ENCODE measurements at places on chromosomes 5 and 9.

GRCh38 chr5:172868436-172868923, 34.4 kb downstream of the ERGIC1 start:
- DNase-seq = peak; percentile 94

DNA sequence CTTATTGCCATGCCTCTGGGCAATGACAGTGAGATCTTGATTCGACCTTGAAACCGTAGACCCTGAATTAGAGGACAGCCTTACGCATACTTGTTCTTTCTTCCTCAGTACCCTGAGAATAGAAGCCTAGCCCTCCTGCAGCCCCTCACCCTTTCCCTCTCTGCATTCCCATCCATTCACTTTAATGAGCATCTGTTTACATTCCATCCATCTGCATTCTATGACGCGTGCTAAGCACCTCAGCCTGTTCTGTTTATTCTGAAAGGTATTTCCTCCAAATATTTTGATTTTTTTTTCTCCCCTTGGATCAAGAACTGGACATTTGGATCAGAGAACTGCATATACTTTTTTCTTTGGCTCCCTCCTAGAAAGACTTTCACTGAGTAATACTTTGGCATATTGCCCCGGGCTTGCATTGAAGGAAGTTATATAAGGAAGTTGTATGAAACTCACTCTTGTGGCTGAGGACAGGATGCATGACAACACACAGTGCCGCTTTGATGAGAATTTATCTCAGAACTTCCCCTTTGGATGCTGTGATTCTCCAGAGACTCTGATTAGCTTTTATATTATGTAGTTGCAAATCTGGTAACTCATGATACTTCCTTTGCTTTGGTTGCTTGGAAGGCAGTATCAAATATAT, 15.7 kb downstream of the TMEM8B start:
- DNase-seq = peak; percentile 31

GRCh38 chr9:36332006-36332405, 68.1 kb downstream of the RNF38 start:
- no peak for DNase-seq

DNA sequence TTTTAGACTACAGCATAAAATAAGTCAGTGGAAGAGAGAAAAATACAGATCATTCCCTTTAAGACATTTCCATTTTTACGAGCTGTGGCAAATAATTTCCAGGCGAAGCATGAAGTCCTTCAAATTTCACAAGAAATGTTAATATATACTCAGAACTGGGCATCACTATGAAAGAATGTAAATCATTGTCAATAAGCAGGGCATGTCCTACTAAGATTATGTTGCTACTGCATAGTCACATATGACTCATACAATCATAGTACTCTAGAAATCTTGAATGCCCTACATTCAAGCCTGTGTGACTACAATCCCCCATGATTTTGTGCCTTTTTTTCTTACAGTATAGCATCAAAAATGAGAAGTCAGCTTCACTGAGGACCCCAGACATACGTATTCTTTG, 485.2 kb upstream of the FTMT start:
- DNase-seq = peak; percentile 39

- no peak for DNase-seq
Measured at GRCh38 chr5:75242067-75242466, 5.4 kb upstream of the ANKRD31 start.

DNA sequence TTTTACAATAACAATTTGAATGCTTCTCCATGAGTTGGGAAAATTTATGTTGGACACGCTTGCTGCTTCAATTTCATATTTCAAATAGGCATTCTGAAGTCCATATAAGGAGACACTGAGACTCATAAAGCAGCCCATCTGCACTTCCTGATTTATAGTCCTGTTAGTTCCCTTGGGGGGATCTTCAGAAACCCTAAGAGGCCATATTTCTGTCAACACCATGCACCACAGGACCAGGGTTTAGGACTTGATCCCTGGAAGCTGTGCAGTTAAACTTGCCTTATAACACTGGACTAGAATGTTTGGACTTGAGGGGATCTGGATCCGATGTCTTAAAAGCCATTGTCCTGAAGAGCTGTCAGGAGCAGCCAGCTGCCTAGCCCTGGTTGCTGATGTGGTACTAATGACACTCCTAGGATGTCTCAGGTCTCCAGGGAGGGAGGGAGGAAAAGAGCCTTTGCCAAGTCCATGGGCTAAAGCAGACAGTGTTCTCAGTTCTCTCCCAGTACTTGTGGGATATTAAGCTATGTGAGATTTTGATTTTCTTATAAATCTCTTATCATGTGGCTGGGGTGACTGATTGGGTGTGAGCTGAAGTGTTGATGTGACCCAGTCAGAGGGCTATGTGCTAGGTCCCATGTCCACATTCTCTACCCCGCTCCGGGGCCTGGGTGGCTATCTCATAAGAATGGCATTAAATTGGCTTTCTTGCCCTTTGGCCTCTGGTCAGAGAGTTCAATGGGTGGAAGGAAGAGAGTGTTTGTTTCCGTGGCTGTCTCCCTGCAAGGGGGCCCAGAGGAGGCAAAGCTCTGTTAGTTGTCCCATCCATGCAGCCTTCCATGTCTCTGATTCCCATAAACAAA, 399.8 kb downstream of the OSTF1 start:
- DNase-seq = no peak

DNA sequence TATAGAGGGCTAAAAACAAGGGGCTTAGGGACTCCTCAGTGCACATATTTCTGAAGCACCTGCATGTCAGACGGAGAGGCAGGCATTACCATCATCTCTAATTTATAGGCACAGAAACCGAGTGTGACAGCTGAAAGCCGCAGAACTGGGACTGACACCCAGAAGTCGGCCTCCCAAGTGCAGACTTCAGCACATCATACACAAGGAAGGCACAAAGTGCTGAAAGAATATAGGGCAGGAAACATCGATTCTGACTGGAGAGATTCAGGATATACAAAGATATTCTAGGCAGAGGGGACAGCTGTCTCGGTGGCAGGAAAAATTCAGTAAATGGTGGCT, 11.2 kb downstream of the MRPS27 start:
- DNase-seq = no peak

- DNase-seq = no peak
Measured at GRCh38 chr9:137975527-137975913, 97.9 kb downstream of the CACNA1B start.

DNA sequence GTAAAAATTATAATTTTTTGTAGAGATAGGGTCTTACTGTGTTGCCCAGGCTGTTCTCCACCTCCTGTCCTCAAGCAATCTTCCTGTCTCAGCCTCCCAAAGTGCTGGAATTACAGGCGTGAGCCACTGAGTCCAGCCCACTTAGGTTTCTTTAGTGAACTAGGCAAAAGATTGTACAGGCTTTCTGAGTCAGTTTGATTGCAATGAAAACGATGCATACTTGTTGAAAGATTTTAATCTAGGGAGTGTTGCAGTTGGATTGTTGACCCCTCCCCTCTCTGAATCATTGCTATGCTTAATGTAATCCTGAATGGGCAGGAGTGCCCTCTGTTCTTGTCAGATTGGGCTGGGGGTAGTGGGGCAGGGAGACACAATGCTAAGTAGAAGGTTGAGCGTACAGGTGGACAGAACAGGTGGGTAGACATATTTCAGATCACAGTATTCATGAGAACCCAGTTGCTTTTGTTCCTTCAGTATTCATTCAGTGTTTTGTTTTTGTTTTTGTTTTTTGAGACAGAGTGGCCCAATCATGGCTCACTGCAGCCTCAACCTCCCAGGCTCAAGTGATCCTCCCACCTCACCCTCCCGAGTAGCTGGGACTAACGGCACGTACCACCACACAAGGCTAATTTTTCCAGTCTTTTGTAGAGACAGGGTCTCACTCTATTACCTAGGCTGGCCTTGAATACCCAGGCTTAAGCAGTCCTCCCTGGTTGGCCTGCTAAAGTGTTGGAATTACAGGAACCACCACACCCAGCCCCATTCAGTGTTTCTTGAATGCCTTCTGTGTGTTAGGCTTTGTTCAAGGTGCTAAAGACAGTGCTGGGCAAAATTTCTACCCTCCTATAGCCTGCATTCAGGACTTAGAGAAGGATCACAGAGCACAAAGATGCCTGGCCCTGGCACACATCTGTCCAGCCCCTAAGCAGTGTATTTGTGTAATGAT, 70.1 kb downstream of the KIAA1958 start:
- no peak for DNase-seq

DNA sequence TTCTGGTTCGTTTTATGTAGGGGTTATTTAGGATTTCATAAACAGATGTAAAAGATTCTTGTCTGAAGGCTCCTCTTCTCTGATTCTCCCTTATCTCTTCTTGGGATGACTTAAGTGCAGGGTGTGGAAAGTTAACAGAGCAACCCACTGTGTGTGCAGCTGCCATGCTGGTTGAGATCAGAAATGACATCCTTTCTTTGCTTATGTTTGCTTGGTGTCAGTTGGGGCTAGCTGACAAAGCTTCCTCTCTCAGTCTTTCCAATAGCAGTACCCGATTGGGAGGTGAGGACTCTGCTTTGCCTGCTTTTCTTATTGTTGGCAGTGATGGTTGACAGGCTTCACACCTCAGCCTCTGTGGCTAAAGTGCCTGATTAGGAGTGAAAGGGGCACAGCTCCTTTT, 26.5 kb downstream of the OGN start:
- DNase-seq = no peak

All from Caki2 (cell line).